ENCODE measurements at places on chromosomes 2 and 18.

DNA sequence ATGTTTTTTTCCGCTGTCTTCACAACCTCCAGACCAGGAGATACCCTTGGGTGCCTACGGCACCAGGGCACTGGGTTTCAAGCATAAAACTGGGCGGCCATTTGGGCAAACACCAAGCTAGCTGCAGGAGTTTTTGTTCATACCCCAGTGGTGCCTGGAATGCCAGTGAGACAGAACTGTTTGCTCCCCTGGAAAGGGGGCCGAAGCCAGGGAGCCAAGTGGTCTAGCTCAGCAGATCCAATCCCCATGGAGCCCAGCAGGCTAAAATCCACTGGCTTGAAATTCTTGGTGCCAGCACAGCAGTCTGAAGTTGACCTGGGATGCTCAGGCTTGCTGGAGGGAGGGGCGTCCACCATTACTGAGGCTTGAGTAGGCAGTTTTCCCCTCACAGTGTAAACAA lies 265.3 kb upstream of the ZEB2 start:
- no peak for DNase-seq

GRCh38 chr2:16020389-16021008 lies 80.1 kb downstream of the MYCN start:
- no peak for DNase-seq

GRCh38 chr2:141736466-141736865 lies 394.4 kb downstream of the LRP1B start:
- DNase-seq: no peak

GRCh38 chr18:4231260-4231659 lies 223.8 kb downstream of the DLGAP1 start:
- no peak for DNase-seq

DNA sequence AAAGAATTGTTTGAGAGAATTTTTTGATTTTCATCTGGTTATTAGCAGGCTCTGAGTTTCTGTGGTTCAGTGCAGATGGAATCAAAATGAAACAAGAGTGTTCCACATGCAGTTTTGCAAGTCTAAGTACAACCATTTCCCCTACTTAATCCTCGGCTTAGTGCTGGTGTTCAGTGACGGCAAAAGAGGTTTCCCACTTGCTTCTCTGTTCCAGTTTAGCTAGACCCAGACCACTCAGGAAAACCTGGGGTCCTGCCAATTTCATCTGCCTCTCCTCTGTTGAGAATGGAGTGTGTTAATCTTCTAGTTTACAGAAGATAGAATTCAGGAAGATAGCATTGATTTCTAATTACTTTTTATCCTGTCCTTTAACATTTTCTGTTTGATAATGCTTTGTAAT lies 996.2 kb upstream of the FANCL start:
- DNase-seq: no peak

GRCh38 chr2:28348149-28348567 lies 44.5 kb upstream of the FOSL2 start:
- no peak for DNase-seq

GRCh38 chr18:45993438-45993837 lies 26.3 kb upstream of the EPG5 start:
- DNase-seq: no peak

DNA sequence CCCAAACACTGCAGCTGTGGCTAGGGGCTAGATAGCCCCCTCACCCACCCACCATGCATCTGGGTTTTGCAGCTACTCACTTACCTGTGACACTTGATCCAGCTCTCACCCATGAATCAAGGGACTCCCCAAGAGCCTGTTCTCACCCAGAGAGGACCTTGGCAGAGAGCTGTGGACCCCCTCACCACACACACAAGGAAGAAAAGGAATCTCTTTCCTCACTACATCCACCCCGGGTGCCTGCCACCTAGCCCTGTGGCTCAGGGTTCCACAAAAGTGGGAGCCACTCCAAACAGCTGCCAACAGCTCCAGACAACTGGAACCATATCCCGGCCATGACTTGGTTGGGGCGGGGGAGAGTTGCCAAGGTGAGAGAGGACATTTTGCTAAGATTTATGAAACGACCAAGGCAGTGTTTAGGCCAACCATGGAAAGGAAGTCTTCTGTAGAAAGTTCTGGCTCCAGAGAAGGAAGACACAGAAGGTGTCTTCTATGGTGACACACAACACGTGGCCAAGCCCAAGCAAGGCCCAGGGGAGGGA lies 522.1 kb upstream of the RAB6C start:
- DNase-seq: no peak

DNA sequence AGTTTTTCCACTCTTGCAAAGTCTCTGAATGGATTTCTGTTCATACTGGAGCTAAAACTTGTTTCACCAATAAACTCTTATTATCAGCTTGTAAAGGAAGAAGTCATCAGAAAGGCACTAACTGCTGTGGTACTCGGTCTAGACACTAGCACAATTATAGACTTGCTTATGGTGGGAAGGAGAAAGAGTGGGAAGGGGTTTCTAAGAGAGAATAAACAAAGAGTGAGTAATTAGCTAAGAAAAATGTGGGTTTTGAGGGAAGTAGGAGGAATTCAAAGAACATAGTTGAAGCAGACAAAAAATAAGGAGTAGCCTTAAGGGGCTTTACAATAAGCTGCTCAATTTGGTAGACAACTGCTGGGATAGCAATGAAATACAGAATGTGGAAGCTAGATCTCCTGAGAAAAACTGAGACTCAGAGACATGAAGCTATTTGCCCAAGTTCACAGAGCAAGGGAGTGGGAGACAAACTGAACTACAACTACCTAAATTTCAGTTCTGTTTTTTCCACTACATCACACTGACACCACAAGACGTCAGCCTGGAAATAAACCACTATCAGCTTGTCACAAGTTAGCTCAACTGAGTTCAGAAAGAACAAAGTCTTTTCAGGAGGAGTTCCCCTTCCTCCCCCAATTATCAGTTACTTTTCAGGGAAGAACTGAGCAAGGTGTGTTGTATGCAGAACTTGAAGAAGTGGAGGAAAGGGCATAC lies 59.7 kb downstream of the MAP4K3 start:
- DNase-seq: no peak

- DNase-seq: no peak
Measured at GRCh38 chr2:150088538-150088937, 398.9 kb downstream of the RND3 start.

GRCh38 chr2:205822579-205822978 lies 140.3 kb downstream of the NRP2 start:
- DNase-seq: no peak

DNA sequence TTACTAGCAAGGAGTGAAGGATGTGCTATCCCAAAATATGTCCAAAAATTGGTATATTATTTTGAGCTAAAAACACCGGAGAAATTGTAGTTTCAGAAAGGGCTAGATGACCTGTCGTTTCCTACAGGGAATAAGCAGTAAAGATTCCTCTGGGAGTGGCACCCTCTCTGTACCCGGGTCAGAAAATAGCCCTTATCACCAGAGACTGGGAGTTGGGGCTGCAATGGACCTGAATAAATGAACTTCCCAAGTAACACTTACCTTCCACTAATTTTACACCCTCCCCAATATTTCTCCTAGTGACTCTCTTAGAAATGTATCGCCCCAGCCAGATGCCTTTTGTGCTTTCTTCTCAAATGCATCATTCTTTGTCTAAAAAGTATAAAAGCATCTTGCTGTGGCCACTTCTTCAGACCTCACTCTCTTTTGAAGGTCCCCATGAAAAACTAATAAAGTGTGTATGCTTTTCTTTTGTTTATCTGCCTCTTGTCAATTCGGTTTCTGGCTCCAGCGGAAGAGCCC lies 734 bp upstream of the RMC1 start:
- DNase-seq: no peak

DNA sequence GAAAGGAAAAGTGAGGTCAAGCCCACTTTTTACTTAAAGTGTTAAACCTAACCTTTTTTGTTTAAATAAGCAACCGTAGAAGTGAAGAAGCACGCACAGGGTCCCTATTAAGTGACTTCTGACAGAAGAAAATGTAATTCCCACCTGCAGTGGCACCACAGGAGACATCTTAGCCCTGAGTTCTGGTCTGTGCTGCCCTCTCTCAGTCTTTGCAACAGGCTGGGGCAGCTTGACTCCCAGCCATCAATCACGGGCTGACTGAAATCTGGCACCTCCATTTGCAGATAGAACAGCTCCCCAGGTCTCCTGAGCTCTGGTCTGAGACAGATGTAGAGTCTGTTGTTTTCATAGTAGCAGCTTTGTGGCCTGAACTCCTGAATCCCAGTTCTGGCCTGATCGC lies 170.0 kb downstream of the LTBP1 start:
- DNase-seq: no peak

GRCh38 chr2:96679848-96680247 lies 37.3 kb downstream of the FER1L5 start:
- DNase-seq: no peak

DNA sequence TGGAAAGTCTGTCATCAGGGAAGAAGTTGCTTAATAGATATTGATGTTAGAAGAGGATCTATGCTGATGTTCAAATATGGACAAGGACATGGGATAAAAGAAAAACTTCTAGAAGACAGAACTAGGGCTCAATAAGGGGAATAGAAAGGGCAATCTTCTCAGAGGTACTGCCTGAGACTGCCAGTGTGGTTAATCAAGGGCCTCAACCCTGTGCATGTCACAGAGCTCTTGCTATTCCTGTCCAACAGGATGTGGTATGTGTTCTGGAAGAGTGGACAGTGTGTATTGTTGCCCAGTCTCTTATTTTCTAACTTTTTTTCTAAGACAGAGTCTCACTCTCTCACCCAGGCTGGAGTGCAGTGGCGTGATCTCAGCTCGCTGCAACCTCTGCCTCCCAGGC lies 27.8 kb upstream of the RNF125 start:
- DNase-seq: no peak

DNA sequence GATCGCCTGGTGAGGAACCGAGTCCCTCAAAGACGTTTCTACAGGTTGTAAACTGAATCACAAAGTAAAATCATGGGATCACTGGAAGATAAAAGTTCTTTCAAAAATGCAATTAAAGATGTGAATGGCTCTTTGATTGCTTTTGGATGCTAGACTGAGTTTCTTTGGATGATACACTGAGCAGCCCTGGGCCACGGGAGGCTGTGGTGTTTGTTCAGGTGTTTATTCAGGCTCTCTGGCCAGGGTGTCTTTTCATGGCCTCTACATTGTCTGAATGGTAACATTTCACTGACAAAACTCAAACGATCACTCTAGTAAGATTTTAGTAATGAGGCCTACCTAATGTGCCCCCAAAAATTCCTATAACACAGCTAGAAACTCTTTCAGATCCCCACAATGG lies 48.4 kb upstream of the SPATS2L start:
- DNase-seq: no peak

DNA sequence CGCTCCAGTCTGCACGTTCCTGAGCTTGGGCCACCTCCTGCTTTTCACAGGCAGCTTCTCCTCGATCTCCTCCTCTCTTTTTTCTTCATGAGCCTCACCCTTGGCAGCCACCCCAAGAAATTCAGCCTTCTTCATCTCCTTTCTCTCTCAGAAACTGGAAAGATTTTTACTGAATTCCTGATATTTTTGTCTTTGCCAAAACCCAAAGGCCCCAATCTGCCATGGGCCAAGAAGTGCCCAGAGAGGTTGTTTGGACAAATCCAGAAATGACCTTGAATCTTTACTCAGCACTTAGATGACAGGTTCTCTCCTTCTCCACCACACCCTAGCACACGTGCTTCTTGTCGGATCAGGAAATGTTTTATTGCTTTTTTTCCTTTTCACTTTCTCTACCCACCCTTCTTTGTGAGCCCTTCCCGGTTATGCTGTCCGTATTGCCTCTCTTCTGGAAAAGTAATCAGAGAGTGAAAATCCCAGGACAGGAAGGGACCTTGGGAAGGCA lies 134.5 kb upstream of the TNP1 start:
- DNase-seq: no peak

GRCh38 chr2:108266218-108266617 lies 22.5 kb upstream of the SULT1C2 start:
- no peak for DNase-seq

- DNase-seq: no peak
Measured at GRCh38 chr18:12841070-12841469, 43.0 kb downstream of the PTPN2 start.

DNA sequence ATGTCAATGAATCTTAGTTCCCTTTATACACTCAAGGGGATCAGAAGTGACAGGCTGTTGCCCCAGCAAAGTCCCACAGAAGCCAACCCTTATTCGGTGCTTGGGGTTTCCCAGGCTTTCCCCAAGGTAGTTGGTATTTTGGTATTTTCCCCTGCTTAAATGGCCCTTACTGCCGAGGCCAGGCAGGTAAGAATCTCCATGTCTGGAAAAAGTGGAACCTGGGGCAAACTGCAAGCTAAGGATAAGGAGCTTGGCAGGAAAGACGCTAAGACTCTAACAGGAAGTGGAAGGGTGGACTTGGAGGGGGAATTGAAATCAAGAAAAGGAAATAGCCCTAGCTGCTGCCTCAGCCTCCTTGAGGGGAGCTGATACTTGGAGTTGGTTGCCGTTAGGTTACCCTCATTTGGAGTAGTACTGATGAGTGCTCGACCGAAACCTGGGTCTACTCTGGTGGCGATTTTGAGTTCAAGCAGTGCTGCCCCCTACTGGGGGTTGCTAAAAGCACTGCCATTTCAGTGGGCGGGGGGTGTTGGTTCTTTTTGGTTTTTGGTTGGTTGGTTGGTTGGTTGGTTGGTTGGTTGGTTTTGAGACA lies 3.3 kb upstream of the GPBAR1 start:
- DNase-seq: peak; percentile 56

GRCh38 chr2:46591562-46591961 lies 112.2 kb downstream of the TMEM247 start:
- DNase-seq: no peak

GRCh38 chr2:3387011-3387410 lies 7.5 kb downstream of the TRAPPC12 start:
- DNase-seq: no peak

DNA sequence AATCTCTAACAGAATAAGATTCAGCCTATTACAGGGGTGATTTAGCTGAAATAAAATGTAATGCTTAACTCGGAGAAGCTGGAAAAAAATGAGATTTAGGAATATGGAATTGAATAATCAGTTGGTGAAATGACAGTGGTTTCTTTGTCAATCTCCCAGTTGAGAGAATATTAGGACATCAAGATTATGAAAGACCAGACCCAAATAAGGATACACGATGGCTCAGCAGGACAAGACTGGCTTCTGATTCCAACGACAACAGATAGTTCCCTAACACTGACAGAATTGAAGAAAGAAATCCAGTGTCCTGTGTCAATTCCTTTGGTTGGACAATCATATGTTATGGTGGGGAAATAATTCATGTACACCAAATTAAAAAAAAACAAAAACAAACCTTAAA lies 55.8 kb downstream of the HRH4 start:
- no peak for DNase-seq

- DNase-seq: no peak
Measured at GRCh38 chr18:13007248-13007560, 16.0 kb downstream of the CEP192 start.

DNA sequence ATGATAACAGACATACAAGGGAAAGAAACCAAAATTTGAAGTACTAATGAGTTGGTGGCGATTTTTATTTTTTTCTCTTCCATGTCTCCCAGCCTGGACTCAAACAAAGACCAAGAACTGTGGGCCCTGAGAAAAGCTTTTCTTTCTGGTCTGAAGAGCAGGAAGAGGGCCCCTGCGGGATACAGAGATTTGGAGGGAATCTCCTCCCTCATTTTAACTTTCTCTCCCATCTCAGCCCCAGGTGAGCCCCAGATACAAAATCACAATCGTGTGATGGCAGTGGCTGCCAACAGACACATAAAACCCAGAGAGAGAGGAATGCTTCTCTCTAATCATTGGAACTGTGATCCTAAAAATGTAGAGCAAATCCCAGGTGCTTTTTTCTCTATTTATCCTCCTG lies 19.5 kb upstream of the PRKCE start:
- no peak for DNase-seq

GRCh38 chr18:58095655-58096054 lies 51.6 kb downstream of the NEDD4L start:
- no peak for DNase-seq

GRCh38 chr2:202541137-202541536 lies 93.6 kb upstream of the FAM117B start:
- DNase-seq: no peak
